ENCODE measurements at places on chromosomes 4 and X.

DNA sequence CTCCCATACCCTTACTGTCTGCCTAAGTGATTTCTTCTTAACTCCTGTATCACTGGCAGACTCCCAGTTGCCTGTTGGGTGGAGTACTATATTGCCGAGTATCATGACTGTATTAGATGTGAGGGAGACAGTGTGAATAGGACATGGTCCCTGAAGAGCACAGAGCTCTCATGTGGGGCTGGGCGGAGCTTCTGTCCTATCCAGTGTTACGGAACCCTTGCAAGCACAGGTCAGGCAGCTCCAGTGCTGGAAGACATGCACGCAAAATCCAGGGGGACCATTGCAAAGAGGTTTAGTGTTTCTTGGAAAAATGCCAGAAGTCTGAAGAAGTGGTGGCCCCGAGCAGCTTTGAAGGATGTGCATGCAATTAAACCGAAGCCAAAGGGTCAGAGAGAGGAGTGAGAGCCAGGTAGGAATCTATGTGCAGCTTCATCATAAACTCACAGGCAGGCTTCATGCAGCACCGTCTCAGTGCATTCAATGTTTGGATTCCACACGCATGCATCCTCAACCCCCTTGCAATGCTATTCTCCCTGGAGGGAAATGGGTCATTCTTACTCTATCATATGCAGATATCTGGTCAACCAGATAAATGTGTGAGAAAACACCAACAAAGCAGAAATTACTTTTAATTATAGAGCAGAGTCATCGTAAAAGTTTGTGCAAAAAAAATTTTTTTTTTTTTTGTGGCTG lies 49.7 kb upstream of the DHRSX start:
- DNase-seq = no peak

DNA sequence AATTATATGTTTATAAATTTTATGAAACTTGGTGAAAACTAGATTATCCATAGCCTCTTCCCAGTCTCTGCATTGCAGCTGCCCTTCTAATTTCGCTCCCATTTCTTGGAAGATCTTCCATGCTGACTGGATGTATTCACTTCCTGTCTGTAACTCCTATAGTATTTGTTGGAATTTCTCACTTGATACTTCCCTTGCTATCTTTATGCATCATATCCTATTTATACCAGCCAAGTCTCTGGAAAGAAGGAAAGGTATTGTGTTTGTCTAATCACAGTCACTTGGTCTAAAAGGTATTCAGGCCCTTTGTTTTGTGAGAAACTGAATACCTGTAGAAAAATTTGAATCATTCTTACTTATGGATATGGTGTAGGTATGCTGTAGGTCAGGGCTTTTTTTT lies 870.9 kb upstream of the FRG1 start:
- no peak for DNase-seq

- DNase-seq = peak; percentile 35
Measured at GRCh38 chr4:182219411-182220056, 23.7 kb upstream of the TENM3 start.

- DNase-seq = no peak
Measured at GRCh38 chr4:20367446-20367845, 115.7 kb downstream of the SLIT2 start.

- DNase-seq = peak; percentile 64
Measured at GRCh38 chrX:133670383-133670782, 255.1 kb upstream of the GPC4 start.

- DNase-seq = no peak
Measured at GRCh38 chrX:19720236-19720635, 167.2 kb downstream of the SH3KBP1 start.

DNA sequence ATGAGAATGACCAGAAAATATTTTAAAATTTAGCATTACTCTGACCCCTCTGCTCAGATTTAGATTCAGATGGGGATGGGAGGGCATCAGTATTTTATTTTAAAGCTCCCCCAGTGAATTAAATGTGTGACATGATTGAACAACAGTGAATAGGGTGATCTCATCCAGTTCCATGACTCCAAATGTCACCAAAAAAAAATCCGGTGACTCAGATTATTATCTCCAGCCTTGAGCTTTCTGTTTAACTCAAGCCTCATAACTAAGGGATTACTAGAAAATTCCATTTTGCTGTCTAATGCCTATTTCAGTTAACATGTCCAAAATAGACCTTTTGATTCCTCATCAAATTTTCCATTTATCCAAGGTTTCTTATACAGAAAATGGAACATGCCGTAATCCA lies 121.8 kb upstream of the TMEM47 start:
- DNase-seq = peak; percentile 24

DNA sequence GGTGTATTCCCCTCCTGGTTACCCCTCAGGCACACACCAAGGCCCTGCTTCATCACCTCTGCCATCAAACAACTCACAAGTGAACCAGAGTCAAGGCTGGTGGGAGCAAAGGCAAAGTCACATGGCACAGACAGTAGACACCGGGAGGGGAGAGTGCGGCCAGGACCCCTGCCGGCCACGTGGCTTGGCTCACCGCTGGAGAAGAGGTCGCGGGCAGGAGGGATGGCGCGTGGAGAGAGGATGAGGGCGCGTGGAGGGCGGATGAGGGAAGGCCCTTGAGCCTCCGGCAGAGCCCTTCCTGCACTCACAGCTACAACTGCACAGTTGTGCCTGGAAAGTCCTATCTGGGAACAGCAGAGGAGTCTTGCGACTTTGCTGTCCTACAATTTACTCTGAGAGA lies 104.2 kb upstream of the ADRA2C start:
- no peak for DNase-seq

- DNase-seq = no peak
Measured at GRCh38 chrX:109920325-109920724, 82.6 kb upstream of the TMEM164 start.

- no peak for DNase-seq
Measured at GRCh38 chr4:86159216-86159615, 200.6 kb downstream of the MAPK10 start.

- DNase-seq = no peak
Measured at GRCh38 chrX:331825-332495, 13.4 kb upstream of the GTPBP6 start.

- no peak for DNase-seq
Measured at GRCh38 chr4:153465140-153465539, 1.0 kb upstream of the TMEM131L start.

DNA sequence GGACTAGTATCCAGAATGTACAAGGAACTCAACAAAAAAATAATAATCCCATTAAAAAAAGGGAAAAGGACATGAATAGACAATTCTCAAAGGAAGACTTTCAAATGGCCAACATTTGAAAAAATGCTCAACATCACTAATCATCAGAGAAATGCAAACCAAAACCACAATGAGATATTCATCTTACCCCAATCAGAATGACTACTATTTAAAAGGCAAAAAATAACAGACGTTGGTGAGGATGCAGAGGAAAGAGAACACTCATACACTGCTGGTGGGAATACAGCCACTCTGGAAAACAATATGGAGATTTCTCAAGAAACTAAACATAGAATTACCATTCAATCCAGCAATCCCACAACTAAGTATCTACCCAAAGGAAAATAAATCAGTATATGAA lies 133.1 kb downstream of the KDR start:
- no peak for DNase-seq

GRCh38 chrX:111955901-111956300 lies 79.9 kb downstream of the TRPC5OS start:
- no peak for DNase-seq

- DNase-seq = no peak
Measured at GRCh38 chr4:145788755-145789154, 108.8 kb downstream of the C4orf51 start.

DNA sequence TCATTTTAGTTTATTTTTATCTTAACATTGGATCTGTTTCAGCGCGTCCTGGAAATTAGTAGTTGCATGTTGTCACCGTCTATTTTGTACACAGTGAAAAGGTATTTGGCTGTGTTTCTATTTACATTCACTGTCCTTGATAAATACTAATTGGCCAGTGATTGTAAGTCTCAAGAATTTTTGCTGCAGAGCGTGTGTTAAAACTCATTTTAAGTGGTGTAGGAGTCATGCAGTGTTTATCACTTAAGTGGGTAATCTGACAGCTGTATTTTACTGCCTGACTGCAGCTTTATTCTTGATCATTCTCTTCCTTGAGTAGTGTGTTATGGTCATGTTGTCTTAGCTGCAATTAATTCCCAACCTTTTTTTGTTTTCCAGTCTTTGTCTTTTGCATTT lies 9.8 kb downstream of the GUCY1A1 start:
- DNase-seq = no peak

DNA sequence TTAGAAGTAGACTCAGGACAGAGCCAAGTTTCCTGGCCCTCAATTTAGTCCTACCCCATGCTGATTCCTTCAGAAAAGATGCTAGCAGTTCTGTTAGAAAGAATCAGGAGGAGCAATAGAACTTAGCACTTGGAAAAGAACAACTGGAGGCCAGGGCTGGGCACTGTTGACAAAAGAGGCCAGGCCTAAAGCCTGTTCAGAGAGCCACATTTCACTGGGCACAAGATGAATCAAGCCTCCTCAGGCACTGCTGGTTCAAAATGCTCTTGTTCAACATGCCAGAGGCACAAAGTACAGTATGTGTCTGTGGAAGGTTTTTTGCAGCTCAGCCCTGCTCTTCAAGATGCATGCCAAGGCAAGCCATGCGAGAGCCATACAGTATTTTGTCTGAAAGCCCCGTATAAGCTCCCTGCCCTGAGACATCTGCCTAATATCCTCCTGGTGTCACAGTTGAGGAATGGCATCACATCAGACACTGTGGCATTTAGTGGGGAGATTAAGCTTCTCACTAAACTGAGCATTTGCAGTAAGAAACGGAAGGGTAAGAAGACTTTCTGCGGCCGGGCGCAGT lies 53.7 kb downstream of the RASL11B start:
- DNase-seq = no peak

DNA sequence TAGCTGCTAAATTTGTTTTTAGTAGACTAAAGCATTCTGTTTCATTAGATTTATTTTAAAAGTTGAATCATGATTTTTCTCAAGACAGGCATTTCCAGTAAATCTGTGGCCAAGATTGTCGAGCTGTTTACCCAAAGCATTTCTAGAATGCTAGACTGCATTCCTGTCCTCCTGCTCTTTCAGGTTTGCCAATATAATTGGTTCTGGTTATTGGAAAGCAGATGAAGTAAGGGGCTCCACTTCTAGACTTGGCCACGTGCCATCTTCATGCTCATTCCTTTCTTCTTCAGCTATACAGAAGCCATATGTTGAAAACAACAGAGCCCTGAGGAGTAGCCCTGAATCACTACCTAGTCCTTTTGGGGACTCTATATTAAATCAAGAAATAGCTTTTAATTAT lies 62.5 kb downstream of the PGRMC2 start:
- DNase-seq = peak; percentile 71

DNA sequence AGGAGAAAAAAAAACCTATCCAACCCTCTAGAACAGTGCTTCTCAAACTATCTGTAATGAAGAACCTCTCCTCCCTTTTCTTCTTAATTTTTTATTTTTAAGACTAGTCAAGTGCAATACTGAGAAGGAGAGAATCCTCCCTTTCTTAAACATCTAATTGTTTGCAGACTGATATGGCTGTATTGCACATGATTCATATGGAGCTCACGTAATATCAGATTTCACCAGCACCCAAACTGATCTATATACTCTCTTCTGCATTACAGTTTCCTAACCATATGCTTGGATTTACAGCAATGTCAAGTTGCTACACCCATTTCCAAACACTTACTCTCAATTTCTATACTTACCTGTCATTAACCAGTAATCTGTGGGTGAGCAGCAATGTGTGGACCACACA lies 9.5 kb downstream of the PRMT9 start:
- no peak for DNase-seq

GRCh38 chr4:108477527-108478108 lies 142.8 kb upstream of the RPL34 start:
- DNase-seq = no peak

DNA sequence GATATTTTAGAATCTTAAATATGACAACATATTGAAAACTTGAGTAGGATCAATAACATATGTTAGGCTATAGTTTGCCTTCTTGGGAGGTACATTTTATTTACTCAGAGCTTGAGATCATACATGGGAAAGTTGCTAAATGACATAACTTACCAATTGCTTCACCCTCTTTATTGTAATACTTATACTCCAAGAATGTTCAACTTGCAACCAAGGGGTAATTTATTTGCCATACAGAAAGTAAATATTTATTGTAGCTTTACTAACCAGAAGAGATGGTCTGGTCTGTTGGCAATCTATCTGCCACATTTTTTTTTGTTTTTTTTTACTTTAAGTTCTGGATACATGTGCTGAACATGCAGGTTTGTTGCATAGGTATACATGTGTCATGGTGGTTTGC lies 426.6 kb downstream of the ARHGAP24 start:
- peak; percentile 24 for DNase-seq

DNA sequence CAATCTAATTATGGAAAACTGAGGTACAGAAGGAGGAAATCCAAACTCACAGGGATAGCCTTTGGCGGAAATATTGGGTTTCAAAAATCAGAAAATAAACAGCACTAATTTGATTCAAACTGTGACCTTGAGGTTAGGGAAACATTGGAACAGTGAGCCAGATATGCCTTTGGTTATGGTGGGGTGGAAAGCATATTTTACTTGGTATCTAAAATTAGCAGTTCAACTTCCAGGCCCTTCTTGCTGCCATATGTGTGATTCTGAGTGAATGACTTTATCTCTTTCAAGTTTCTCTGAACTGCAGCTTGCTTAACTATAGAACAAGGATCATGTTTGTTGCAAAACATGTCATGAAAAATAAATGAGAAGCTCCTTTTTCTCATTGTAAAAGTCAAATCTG lies 240.9 kb upstream of the VEGFC start:
- DNase-seq = no peak

- DNase-seq = no peak
Measured at GRCh38 chr4:88458104-88458740, 1.3 kb downstream of the HERC5 start.

- DNase-seq = no peak
Measured at GRCh38 chr4:108035691-108036090, 46.0 kb downstream of the HADH start.

DNA sequence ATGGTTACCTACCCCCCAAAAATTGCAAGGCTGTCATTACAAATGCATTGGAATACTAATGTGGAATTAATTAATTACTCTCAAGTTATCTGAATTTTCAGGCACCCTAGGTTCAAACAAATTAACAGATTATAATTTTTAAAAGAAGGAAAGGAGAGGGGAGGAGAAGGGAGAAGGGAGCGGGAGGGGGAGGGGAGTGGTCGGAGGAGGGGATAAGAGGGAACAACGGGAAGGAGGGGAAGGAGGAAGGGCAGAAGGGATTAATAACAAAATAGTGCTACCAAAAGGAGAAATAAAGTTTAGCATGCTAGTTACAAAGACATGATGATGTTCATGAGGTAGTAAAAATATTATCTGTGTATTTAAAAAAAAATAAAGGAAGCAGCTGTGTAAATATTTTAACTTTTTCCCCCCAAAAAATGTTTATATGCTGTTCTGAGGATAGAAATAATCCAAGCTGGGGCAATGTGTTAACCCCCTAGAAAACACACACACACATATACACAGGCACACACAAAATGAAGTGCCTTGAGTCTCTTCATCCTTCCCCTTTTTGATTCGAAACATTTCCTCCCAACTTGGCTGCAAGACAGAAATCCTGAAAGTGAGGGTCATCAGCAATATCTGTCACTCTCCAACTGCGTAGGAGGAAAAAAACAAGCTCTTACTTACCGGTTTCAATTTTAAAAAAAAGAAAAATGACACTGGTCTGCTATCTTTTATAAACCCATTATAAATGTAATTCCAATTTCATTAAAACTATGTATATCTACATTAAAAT lies 58.8 kb downstream of the PPP3CA start:
- peak; percentile 53 for DNase-seq

Measured in fibroblast of pulmonary artery (primary cell).